ENCODE measurements at places on chromosomes 3 and 15. TPM values are rescaled to one million over a fixed set of nuclear protein-coding genes. Genes with fewer than 3 reads are reported as not detected.

DNA sequence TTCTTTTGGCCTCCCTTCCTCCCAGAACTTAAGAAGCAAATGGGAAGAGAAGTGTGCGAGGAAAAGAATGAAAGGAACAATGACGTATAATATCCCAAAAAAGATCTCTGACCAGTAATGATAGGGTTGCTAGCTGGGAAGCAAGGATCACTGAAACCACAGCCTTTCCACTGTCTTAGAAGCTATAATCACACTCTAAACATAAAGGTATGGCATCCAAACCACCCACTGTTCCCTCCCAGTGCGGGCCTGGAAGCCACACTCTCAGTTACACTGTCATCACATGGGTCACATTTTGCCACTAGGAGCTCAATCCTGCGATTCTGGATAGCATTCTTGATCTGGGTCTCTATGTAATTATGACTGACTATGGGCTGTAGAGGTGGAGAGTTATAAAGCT, 131.6 kb upstream of the HACD2 start:
- H3K27ac ChIP-seq, result no peak overlapping the region
- H3K36me3 ChIP-seq, result no peaks in the 10 kb centered on the region
- H3K27me3 ChIP-seq, result no peaks in the 10 kb centered on the region
- no peak overlapping the region for H3K4me3 ChIP-seq

DNA sequence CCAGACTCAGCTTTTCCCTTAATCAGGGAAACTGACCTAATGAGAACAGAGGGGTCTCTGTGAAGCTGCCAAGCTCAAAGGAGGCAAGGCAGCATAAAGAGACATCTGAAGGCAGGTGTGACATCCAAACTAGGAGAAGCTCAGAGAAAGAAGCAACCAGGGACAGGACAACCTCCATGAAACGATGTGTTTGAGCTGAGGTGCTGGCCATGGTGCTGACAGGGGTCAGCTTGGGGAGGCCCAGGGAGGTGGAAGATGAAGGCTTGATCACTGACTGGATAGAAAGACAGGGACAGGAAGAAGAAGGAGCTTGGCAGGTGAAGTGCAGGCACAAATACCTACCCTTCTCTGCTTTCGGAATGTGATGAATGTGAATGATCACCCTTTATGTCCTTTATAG, 179.5 kb upstream of the NSMCE3 start:
- DNase-seq, result peak; percentile 65
- H3K4me1 ChIP-seq, result peaks cover 16% of the 10 kb centered on the region
- H3K27ac ChIP-seq, result no peak overlapping the region
- H3K27me3 ChIP-seq, result no peaks in the 10 kb centered on the region

DNA sequence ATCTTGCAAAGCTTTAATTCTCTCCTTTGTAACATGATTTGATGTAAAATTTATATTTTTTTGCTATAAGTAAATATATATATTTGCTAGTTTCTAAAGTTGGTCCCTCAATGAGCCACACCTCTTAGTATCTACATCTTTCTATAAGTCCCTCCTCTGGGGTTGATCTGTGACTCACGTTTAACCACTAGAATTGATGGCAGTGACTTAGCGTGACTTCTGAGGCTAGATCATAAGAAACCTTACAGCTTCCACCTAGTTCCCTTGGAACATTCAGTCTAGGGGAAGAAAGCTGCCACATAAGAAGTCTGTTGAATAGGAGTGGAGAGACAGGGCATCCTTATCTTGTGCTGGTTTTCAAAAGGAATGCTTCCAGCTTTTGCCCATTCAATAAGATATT, 56.6 kb upstream of the TNIK start:
- no peaks in the 10 kb centered on the region for H3K4me1 ChIP-seq
- no peaks in the 10 kb centered on the region for H3K36me3 ChIP-seq
- H3K27ac ChIP-seq, result no peak overlapping the region
- H3K4me3 ChIP-seq, result no peak overlapping the region
- no peak for DNase-seq

DNA sequence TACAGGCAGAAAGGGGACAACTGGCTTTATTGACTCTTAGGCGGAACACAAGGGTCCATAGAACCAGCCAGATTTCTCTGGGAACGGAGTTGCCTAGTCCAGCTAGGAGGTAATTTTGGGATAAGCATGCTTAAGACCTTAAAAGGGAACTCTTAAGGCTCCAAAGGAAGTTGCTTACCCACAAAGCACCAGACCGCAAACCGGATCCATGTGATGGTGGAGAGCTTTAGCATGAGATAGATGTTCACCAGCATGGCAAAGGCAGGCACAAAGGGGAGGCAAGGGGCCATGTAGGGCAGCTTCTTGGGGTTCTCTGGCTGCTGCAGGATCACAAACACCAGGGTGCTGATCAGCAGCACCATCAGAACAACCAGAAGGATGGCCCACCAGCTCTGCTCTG, 61.4 kb downstream of the CLDN11 start:
- H3K4me3 ChIP-seq, result no peak overlapping the region
- no peaks in the 10 kb centered on the region for H3K36me3 ChIP-seq
- peaks cover 8% of the 10 kb centered on the region for H3K4me1 ChIP-seq
- DNase-seq, result no peak

DNA sequence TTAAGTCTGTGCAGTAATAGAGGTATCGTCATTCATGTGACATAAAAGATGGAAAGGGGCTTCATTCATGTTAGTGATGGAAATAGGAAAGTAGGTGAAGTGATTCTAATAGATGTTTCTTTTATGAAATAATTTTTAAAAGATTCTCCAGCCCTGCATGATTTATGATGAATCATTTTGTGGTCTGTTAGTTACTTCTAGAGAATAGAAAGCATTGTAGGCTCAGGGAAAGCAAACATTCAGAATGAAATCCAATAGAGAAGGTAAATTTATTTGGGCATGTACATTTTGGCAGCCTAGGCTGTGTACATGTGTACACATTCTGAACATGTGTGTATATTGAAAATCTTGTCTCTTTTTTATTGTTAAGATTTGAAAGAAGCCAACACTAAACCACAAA, 23.1 kb downstream of the PPARG start:
- peaks cover 8% of the 10 kb centered on the region for H3K27me3 ChIP-seq
- H3K27ac ChIP-seq, result no peak overlapping the region
- DNase-seq, result no peak
- no peak overlapping the region for H3K4me3 ChIP-seq
- H3K4me1 ChIP-seq, result peaks cover 3% of the 10 kb centered on the region
- no peaks in the 10 kb centered on the region for H3K36me3 ChIP-seq

GRCh38 chr15:90261811-90262210, 3.7 kb upstream of the NGRN start:
- H3K4me1 ChIP-seq, result peaks cover 9% of the 10 kb centered on the region
- no peaks in the 10 kb centered on the region for H3K27me3 ChIP-seq

DNA sequence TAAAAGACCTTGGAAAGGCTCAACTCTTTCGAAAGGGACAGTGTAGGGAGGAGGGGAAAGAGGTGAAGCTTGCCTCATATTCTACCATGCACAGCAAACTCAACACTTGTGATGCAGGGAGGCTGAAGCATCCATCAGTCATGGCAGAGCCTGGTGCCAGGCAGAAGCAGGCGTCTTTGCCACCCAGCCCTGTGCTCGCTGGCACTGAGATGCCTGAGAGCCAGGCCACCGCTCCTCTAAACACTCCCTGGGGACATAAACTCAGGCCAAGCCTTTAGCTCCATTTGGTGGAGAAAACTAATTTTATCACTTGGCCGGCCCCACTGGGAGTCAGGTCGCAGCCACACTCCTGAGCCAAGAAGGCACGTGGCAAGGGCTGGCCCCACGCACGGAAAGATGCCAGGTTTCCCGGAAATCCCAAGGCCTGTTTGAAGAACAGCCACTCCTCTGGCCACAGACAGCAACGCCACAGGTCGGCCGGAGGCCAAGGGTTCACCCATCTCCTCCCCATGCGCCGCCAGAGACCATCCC, 30.7 kb downstream of the XXYLT1 start:
- H3K36me3 ChIP-seq, result no peaks in the 10 kb centered on the region
- H3K4me1 ChIP-seq, result no peaks in the 10 kb centered on the region
- no peak overlapping the region for H3K4me3 ChIP-seq

DNA sequence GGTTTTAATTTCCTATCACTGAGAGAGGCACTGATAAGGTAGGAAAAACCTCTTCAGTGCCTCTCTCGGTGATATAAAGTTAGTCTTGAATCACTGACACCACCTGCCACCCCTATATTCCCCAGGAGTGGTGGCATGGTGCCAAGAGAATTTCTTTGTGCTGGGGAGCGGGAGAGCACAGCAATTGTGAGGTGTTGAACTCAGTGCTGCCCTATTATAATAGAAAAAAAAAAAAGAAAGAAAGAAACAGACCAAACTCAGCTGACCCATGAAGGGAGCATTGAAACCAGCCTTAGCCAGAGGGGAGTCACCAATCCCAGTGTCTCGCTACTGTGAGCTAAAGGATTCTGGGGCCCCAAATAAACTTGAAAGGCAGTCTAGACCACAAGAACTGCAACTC, 201.4 kb upstream of the STT3B start:
- no peaks in the 10 kb centered on the region for H3K36me3 ChIP-seq
- no peak overlapping the region for H3K27ac ChIP-seq
- H3K27me3 ChIP-seq, result no peaks in the 10 kb centered on the region
- H3K4me3 ChIP-seq, result no peak overlapping the region

GRCh38 chr3:114498539-114499370, 204.9 kb downstream of the TIGIT start:
- H3K27me3 ChIP-seq, result no peaks in the 10 kb centered on the region
- H3K4me1 ChIP-seq, result peaks cover 9% of the 10 kb centered on the region
- H3K4me3 ChIP-seq, result no peak overlapping the region
- DNase-seq, result peak; percentile 36
- H3K36me3 ChIP-seq, result no peaks in the 10 kb centered on the region
- no peak overlapping the region for H3K27ac ChIP-seq

DNA sequence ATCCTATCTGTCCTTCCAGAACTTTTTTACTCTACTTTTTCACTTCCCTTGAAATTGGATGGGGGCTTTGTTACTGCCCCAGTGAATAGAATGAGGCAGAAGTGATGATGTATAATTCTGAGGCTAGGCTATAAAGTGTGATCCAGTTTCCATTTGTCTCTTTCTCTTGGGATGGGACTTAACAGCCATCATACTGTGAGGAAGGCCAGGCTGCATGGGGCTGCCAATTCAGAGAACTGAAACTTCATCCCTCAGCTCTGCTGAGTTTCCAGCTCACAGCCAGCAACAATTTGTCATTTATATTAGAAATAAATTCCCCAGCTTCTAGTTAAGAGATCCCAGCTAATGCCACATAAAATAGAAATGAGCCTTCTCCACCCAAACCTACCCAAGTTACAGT, 504.0 kb upstream of the TGFBR2 start:
- DNase-seq, result no peak
- peak overlapping the region; percentile 23 for H3K27ac ChIP-seq
- H3K4me3 ChIP-seq, result no peak overlapping the region

GRCh38 chr3:122077293-122078234, 22.4 kb downstream of the CD86 start:
- no peaks in the 10 kb centered on the region for H3K36me3 ChIP-seq
- no peak overlapping the region for H3K4me3 ChIP-seq
- H3K4me1 ChIP-seq, result no peaks in the 10 kb centered on the region
- H3K27ac ChIP-seq, result no peak overlapping the region
- DNase-seq, result no peak
- no peaks in the 10 kb centered on the region for H3K27me3 ChIP-seq

DNA sequence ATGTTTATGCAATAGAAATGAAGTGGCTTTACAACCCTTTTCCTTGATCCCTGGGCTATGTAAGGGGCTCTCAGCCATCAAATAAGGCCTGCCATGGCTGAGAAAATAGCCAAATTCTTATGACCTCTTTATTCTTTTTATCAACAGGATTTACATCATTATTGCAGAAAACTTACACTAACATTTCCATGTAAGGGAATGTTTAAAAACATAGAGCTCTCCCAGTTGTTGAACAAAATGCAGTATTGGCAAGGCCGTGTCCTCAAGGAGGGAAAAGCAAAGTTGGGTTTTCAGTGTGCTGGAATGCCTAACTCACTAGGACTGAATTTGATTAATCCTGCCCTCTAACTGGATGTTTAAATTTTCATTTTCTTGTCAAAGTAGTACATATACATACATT, 22.3 kb downstream of the NR2C2 start:
- no peak overlapping the region for H3K4me3 ChIP-seq
- no peaks in the 10 kb centered on the region for H3K4me1 ChIP-seq
- peaks cover 25% of the 10 kb centered on the region for H3K36me3 ChIP-seq
- no peak overlapping the region for H3K27ac ChIP-seq

- no peaks in the 10 kb centered on the region for H3K27me3 ChIP-seq
- H3K36me3 ChIP-seq, result no peaks in the 10 kb centered on the region
- H3K27ac ChIP-seq, result peak overlapping the region; percentile 23
Observed at GRCh38 chr3:116815831-116816588, 106.4 kb downstream of the TUSC7 start.

GRCh38 chr3:53357458-53357857, 10.1 kb upstream of the DCP1A start:
- H3K27me3 ChIP-seq, result no peaks in the 10 kb centered on the region
- no peak overlapping the region for H3K27ac ChIP-seq
- H3K4me1 ChIP-seq, result no peaks in the 10 kb centered on the region
- DNase-seq, result no peak
- H3K4me3 ChIP-seq, result no peak overlapping the region

DNA sequence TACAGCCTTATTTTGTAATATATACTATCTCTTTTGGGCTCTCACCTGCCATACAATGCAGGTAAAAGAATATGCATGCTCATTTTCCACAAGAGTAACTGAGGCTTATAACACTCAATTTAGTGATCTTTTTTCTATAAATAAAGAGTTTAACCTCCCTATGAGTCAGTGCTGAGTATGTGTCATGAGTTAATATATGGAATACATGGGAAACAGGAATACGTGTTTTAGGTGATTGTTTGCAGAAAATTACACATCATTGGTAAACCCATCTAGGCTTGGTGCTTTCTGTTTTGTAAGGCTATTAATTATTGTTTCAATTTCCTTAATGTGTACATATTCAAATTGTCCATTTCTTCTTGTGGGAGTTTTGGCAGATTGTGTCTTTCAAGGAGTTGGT, 411.3 kb downstream of the GRM7 start:
- H3K27me3 ChIP-seq, result no peaks in the 10 kb centered on the region
- no peaks in the 10 kb centered on the region for H3K36me3 ChIP-seq
- no peak overlapping the region for H3K27ac ChIP-seq
- no peaks in the 10 kb centered on the region for H3K4me1 ChIP-seq
- no peak for DNase-seq

GRCh38 chr3:186566772-186567071, 417 bp downstream of the TBCCD1 start:
- peak overlapping the region; percentile 36 for H3K27ac ChIP-seq
- no peaks in the 10 kb centered on the region for H3K36me3 ChIP-seq
- peak; percentile 49 for DNase-seq
- H3K4me1 ChIP-seq, result peaks cover 5% of the 10 kb centered on the region
- no peaks in the 10 kb centered on the region for H3K27me3 ChIP-seq

- H3K4me1 ChIP-seq, result no peaks in the 10 kb centered on the region
- no peaks in the 10 kb centered on the region for H3K36me3 ChIP-seq
- no peak overlapping the region for H3K4me3 ChIP-seq
Observed at GRCh38 chr15:83292317-83292716, 7.9 kb upstream of the BNC1 start.

The PSMA4 gene
- total RNA-seq, result 595 TPM

The COL6A5 gene
- not detected for total RNA-seq

The RTP4 gene
- total RNA-seq, result not detected

The BFSP2 gene
- total RNA-seq, result not detected

The TMEM45A gene
- 82.7 TPM for total RNA-seq

The LIPC gene
- total RNA-seq, result not detected

The TPRG1 gene
- total RNA-seq, result 0.71 TPM

All from neural progenitor cell (in vitro differentiated cells).